ENCODE measurements at places on chromosomes 12 and 14.
A peak's percentile ranks its signal among the peaks of the same experiment; 100 is the strongest.

DNA sequence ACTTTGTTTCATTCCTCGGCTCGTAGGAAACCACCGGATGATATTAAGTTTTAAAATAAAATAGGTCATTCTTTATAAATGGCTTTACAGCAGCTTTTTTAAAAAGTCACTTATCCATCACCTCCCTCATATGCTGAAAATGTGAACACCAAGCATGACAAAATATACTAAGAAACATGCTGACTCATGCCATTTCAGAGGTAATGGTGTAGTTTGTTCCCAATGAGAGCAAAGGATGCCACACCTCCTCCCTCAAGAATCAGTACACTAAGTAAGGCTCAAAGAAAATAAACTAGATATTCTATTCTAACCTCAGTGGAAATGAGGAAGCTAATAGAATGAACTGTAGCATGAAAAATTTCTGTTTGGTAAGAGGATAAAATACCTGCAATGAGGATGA is 5.5 kb upstream of the DIO2 start:
- DNase-seq: no peak

DNA sequence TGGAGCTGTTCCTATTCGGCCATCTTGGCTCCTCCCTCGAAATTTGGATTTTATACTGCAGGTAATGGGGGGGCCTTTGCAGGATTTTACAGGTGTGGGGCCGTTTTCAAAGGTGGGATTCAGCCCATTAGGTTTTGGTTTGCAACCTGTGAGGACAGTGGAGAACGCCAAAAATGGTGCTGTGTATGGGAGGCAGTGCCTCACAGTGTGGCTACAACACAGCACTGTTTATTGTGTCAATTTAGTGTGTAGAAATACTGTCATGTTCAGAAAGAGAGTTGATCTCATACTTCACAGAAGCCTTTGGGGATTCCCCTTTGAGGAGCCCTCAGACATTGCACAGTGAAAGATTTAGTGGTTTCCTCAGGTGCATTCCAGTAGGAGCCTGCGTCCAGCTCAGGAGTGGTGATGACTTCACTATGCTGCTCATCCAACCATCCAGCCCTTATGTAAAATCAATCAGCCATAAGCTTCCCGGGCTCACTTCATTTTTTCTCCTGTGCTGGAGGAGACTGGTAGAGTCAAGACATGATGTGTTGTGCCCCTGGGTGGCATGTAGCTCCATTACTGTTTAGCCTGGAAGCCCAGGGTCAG is 92.7 kb upstream of the PRMT8 start:
- DNase-seq: no peak

GRCh38 chr14:57938533-57938932 is 72.6 kb upstream of the SLC35F4 start:
- DNase-seq: no peak

GRCh38 chr12:96117460-96117859 is 76.7 kb upstream of the ELK3 start:
- DNase-seq: no peak

- DNase-seq: no peak
Observed at GRCh38 chr14:64515053-64515452, 10.5 kb downstream of the ZBTB1 start.

DNA sequence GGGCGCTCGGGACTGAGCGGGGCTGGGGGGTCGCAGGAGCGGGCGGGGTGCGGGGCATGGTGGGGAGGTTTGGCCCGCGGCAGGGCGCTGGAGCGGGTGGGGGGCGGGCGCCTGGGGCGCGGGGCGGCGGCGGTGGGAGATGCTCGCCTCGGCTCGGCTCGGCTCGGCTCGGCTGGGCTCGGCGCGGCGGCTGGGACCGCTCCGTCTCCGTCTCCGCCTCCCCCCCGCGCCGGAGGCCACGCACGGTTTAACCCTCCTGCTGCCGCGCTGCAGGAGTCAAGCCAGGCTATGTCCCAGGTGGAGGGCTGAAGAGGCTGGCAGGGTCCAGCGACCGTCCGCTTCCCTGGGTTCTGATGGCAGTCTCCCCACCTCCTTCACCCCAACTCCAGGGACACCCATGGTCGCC is at the start of gene PIANP:
PIANP (minus strand) TSS at position 170 of the 406 bp plus-strand sequence. CDS start 2,754 bp downstream, outside the sequence.
- DNase-seq: no peak

- no peak for DNase-seq
Observed at GRCh38 chr14:81350344-81351130, 49.6 kb downstream of the STON2 start.

- DNase-seq: no peak
Observed at GRCh38 chr12:87428701-87429277, 600.4 kb downstream of the C12orf50 start.

GRCh38 chr12:131856366-131857097 is 28.3 kb downstream of the MMP17 start:
- DNase-seq: no peak

DNA sequence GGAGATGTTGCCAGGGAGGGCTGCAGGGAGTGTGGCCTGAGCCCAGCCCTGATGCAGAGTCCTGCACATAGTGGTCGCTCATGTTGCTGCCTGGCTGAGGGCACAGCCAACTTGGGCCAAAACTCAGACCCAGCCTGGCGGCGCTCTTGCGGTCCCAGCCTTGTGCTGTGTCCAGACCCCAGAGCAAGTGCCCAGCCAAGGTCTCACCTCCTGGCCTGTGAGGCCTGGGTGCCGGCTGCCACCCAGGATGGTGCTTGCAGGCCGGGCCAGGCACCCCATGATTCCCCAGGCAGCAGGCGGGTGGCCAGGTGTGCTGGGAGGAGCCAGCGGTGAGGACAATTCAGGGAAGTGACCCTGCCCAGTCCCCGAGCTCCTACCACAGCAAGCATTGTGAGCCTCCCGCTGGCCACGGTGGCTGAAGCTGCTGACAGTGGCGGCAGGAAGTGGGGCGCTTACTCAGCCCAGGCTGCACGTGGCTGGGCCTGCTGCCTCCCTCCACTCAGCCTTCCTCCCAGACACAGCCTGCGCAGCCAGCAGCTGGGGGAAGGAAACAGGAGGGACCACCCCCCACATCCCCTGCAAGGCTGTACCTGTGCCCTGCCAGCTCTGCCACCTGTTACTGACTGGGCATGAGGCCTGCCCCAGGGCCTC is 17.7 kb upstream of the PGF start:
- no peak for DNase-seq

- no peak for DNase-seq
Observed at GRCh38 chr14:64060648-64061096, 207.9 kb downstream of the SYNE2 start.

- no peak for DNase-seq
Observed at GRCh38 chr14:24323341-24323740, 11.5 kb downstream of the ADCY4 start.

DNA sequence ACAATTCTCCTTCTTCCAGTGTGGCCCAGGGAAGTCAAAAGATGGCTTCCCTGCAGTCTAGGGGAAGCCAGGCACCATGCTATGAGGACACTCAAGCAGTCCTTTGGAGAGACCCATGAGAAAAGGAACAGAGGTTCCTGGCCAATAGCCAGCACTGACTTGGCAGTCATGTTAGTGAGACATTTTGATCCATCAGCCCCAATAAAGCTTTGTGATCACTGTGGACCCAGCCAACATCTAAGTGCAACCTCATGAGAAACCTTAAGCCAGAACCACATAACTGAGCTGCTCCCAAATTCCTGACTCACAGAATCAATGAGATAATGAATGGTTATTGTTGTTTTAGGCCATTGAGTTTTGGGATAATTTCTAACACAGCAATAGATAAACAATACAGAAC is 51.0 kb upstream of the NAP1L1 start:
- DNase-seq: no peak

- DNase-seq: no peak
Observed at GRCh38 chr14:104107611-104108569, 22.4 kb downstream of the ASPG start.

DNA sequence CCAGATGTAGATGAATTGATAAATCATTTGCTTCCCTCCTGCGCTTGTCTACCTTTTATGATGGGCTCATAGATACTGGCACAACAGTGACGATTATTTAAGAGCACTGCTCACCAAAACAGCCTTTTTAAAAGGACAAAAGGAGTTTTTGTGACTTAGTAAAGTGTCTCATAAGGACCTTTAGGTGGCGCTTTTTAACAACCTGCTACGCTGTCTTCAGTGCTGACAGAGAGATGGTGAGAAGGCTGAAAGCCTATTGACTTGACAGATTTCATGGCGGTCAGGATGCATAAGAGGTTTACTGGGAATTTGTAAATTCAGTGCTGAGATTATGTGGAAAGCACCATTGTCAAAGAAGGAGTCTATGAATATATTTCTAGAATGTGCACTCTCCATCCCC is 87.6 kb downstream of the SLC15A5 start:
- peak; percentile 37 for DNase-seq

- no peak for DNase-seq
Observed at GRCh38 chr12:115338566-115339294, 654.8 kb upstream of the TBX3 start.

DNA sequence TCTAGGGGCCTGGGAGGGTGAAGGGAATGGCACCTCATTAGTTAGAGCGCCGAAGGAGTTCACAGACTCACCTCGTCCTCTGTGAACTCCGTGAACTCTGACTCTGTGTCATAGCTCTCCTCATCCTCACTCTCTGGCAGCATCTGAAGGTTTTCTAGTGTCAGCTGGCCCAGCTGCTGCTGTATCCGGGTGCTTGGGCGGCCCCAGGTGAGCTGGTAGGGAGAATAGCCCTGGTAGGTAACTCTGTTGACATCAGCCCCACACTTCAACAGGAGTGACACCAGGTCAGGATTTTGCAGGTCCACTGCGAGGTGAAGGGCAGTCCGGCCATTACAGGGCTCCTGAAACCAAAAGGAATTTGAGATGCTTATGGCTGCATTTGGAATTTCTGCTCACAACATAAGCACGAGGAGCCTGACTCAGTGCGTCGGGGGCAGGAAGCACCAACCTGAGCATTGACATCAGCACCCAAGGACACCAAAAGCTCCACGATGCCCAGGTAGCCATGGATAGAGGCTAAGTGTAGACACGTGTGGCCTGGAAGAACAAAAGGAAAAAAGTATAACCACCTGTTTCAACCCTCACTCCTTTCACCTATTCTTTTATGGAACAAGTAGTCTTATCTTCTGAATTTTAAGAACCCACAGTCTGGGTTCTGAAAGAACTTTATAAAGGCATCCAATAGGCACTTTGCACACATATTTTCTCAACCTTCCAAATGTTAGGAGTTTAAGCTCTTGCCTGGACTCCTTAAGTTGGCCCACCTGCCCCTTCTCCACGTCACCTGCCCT is 2.0 kb downstream of the NFKBIA start:
- DNase-seq: no peak

GRCh38 chr12:68264158-68264855 is 10.9 kb upstream of the IL22 start:
- DNase-seq: no peak

GRCh38 chr12:95633049-95633731 is 81.9 kb upstream of the USP44 start:
- DNase-seq: no peak

DNA sequence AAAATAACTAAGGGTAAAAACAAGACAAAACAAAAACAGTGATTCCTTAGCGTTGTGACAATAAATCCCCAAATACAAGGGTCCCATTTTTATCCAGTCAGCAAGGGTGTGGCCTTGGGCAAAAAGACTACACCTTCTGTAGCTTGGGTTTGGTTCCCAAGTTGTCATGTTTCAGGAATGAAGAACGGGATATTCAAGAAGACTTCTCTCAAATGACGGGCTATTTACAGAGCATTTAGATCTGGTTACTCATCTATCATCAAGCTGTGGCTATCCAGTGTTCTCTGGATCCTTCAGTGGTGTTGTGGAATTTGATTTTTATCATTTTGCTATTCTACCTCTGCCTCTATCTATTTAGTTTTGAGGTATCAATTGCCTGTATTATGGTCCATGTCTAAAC is 219.7 kb downstream of the SLC25A21 start:
- DNase-seq: no peak

DNA sequence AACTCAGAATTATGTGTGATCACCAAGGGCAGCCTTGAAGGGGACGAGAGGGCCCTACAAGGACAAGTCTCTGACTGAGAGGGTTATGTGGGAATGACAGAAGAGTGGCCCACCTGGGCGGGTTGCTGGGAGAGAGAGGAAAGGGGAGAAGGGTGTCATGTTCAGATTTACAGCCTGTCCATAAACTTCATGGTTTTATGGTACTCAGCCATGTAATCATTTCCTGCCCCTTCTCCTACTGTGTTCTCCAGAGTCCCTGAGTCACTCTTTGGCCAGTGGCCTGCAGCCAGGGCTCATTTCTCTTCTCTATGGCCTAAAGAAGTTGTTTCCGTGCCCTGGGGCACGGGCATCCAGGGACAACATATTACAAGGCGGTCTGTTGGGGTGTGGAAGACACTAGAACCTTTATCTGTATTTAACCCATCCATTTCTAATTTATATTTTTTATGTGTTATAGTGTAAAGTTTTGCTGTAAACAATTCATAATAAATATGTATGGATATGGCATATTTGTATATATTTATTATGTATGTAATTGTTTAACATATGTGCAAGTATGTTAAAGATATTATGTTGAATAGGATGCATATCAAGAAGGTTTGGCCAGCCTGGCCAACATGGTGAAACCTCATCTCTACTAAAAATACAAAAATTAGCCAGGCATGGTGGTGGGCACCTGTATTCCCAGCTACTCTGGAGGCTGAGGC is 26.9 kb downstream of the DDX47 start:
- no peak for DNase-seq
